Renal pelvis (tissue), 12 donors: ENCODE measurements at places on chromosomes 2 and 18. TPM values are rescaled to one million over a fixed set of nuclear protein-coding genes. Genes with fewer than 3 reads are reported as not detected.

GTF2A1L gene
- 0.95 TPM for polyA plus RNA-seq

PAIP2B gene
- 18.7 TPM for polyA plus RNA-seq

TDRD15 gene
- 0.04 TPM for polyA plus RNA-seq

GKN2 gene
- not detected for polyA plus RNA-seq

CHRNG gene
- 0.87 TPM for polyA plus RNA-seq

ERFE gene
- polyA plus RNA-seq: 6.0 TPM

GPR75 gene
- polyA plus RNA-seq: 4.8 TPM

LAMA3 gene
- polyA plus RNA-seq: 2.0 TPM

TLX2 gene
- polyA plus RNA-seq: 0.17 TPM

SEPTIN10 gene
- 108 TPM for polyA plus RNA-seq

STK17B gene
- polyA plus RNA-seq: 10.5 TPM

CUL3 gene
- polyA plus RNA-seq: 113 TPM

IL18RAP gene
- polyA plus RNA-seq: 0.17 TPM

CDKL4 gene
- 1.0 TPM for polyA plus RNA-seq

DCDC2C gene
- polyA plus RNA-seq: 0.50 TPM

ALPP gene
- not detected for polyA plus RNA-seq

SKA1 gene
- 6.8 TPM for polyA plus RNA-seq

ZSWIM2 gene
- not detected for polyA plus RNA-seq

TUBA3D gene
- 2.7 TPM for polyA plus RNA-seq

SPEG gene
- 13.5 TPM for polyA plus RNA-seq

HOXD8 gene
- polyA plus RNA-seq: 181 TPM

GPR39 gene
- 4.1 TPM for polyA plus RNA-seq

HDHD2 gene
- 65.9 TPM for polyA plus RNA-seq

NPAS2 gene
- polyA plus RNA-seq: 19.3 TPM

DUSP2 gene
- polyA plus RNA-seq: 4.9 TPM

SLC4A3 gene
- polyA plus RNA-seq: 9.7 TPM

SERPINB2 gene
- polyA plus RNA-seq: not detected

TCF4 gene
- 67.2 TPM for polyA plus RNA-seq

CLEC4F gene
- 0.09 TPM for polyA plus RNA-seq

OTOS gene
- polyA plus RNA-seq: 0.26 TPM

EPAS1 gene
- 44.2 TPM for polyA plus RNA-seq

RAB27B gene
- polyA plus RNA-seq: 3.6 TPM

ST6GAL2 gene
- 14.6 TPM for polyA plus RNA-seq

CD207 gene
- not detected for polyA plus RNA-seq

ATG16L1 gene
- polyA plus RNA-seq: 20.6 TPM
